ENCODE measurements at places on chromosomes 7 and 10. TPM values are rescaled to one million over a fixed set of nuclear protein-coding genes. Genes with fewer than 3 reads are reported as not detected.
A peak's percentile ranks its signal among the peaks of the same experiment; 100 is the strongest.

DNA sequence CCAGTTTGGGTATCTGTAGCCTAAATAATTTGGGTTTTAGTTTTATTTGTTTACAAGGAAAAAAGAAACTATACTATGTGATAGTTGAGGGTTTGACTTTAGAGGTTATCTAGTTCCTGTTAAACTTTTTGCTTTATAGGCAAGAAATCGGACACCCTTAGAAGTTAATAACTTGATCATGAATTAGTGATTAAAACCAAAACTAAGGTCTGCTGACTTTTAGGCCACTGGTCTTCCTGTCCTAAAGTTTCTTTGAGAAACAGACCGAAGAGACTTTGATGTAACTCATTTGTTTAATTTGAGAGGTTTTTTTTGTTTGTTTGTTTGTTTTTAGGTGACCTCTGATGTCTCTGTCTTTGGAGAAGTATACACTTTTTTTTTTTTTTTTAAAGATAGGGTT lies 59.7 kb downstream of the PHTF2 start:
- H3K4me1 ChIP-seq: no peaks in the 10 kb centered on the region
- no peak overlapping the region for H3K27ac ChIP-seq
- no peaks in the 10 kb centered on the region for H3K36me3 ChIP-seq
- DNase-seq: no peak
- H3K27me3 ChIP-seq: no peaks in the 10 kb centered on the region

- no peaks in the 10 kb centered on the region for H3K36me3 ChIP-seq
- no peak for DNase-seq
- H3K27ac ChIP-seq: no peak overlapping the region
- peaks cover 40% of the 10 kb centered on the region for H3K4me1 ChIP-seq
- no peaks in the 10 kb centered on the region for H3K27me3 ChIP-seq
Measured at GRCh38 chr10:109992485-109992884, 15.3 kb upstream of the ADD3 start.

- no peaks in the 10 kb centered on the region for H3K36me3 ChIP-seq
- no peak for DNase-seq
- H3K27ac ChIP-seq: no peak overlapping the region
- no peaks in the 10 kb centered on the region for H3K27me3 ChIP-seq
- H3K4me1 ChIP-seq: no peaks in the 10 kb centered on the region
Measured at GRCh38 chr7:121006711-121007315, 18.3 kb downstream of the CPED1 start.

ANKRD22 gene
- total RNA-seq: 13.5 TPM

DNA sequence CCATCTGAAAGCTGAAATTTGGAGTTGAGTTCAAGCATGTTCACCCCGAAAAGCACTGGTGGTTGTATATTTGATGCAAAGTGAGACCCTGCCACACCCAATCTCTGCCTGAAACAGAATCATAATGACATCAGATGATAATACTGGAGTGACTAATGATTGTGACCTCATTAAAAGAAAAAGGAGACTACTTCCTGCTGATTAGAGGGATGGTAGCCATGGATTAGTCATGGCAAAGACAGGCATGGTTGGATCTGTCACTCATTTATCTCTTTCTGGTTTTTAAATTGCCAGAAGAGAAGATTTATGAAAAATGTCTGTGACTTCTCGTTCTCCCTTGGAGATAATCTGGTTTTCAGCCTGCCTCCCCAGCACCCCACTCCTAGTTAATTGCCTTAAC lies 101.2 kb downstream of the BAMBI start:
- no peak overlapping the region for H3K27ac ChIP-seq
- no peaks in the 10 kb centered on the region for H3K36me3 ChIP-seq
- peaks cover 5% of the 10 kb centered on the region for H3K4me1 ChIP-seq
- H3K4me3 ChIP-seq: no peak overlapping the region
- H3K27me3 ChIP-seq: no peaks in the 10 kb centered on the region

CPA2 gene
- 4,381 TPM for total RNA-seq

GRCh38 chr10:13659887-13660550 lies 73.3 kb downstream of the PRPF18 start:
- no peak overlapping the region for H3K27ac ChIP-seq
- H3K27me3 ChIP-seq: no peaks in the 10 kb centered on the region
- peak; percentile 57 for DNase-seq
- no peaks in the 10 kb centered on the region for H3K36me3 ChIP-seq

HOXA7 gene
- total RNA-seq: 0.66 TPM

DNA sequence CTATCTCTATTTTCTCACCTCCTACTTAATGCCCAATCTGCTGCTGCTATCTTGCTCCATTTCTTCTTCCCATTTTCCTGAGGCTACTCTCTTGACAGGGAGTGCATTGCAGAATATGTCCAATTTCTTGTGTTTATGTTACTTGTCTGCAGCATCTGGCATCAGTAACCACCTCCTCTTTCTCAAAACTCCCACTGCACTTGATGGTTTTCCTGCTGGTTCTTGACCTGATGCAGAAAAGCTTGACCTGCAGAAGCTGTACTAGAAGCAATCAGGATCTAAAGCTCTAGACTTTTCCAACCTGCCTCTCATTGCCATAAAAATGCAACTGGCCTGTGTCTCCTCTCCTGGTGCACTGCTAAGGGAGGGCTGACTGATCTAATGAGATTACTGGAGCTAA lies 287.8 kb downstream of the ZEB1 start:
- no peaks in the 10 kb centered on the region for H3K36me3 ChIP-seq
- no peak overlapping the region for H3K27ac ChIP-seq
- H3K4me1 ChIP-seq: peaks cover 17% of the 10 kb centered on the region
- no peak overlapping the region for H3K4me3 ChIP-seq

CALHM1 gene
- not detected for total RNA-seq

- H3K4me3 ChIP-seq: no peak overlapping the region
- H3K36me3 ChIP-seq: no peaks in the 10 kb centered on the region
- H3K27ac ChIP-seq: no peak overlapping the region
- H3K4me1 ChIP-seq: no peaks in the 10 kb centered on the region
- no peak for DNase-seq
Measured at GRCh38 chr7:3880228-3880987, 579.4 kb downstream of the SDK1 start.

AZGP1 gene
- total RNA-seq: 133 TPM

GRCh38 chr10:24438800-24439199 lies 229.9 kb downstream of the KIAA1217 start:
- H3K27me3 ChIP-seq: no peaks in the 10 kb centered on the region
- no peak overlapping the region for H3K27ac ChIP-seq
- no peaks in the 10 kb centered on the region for H3K36me3 ChIP-seq
- no peak for DNase-seq
- no peak overlapping the region for H3K4me3 ChIP-seq

GRCh38 chr10:73581918-73582317 lies 9.2 kb downstream of the USP54 start:
- peaks cover 39% of the 10 kb centered on the region for H3K4me1 ChIP-seq
- no peaks in the 10 kb centered on the region for H3K36me3 ChIP-seq
- no peak overlapping the region for H3K27ac ChIP-seq

DNA sequence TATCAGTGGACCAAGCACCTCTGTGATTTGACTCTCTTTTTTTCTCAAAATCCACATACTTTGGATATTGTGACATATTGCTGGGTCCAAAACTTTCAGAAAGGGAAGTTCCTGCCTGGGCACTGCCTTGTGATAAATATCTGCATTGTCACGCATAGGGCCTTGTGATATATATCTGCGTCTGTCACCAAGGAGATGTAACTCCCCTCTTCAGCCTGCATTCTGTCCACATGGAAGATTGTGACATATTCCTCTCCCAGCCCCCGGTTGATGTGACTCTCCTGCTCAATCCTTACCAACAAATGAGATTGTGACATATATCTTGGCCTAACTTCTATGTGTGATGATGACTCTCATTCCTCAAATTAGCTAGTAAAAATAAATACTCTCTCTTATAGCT lies 25.4 kb upstream of the ZNF107 start:
- no peak overlapping the region for H3K4me3 ChIP-seq
- no peak overlapping the region for H3K27ac ChIP-seq
- no peaks in the 10 kb centered on the region for H3K36me3 ChIP-seq
- no peaks in the 10 kb centered on the region for H3K27me3 ChIP-seq
- H3K4me1 ChIP-seq: no peaks in the 10 kb centered on the region

NEBL gene
- 18.5 TPM for total RNA-seq

PRTFDC1 gene
- 6.5 TPM for total RNA-seq

ADCY1 gene
- total RNA-seq: 6.2 TPM

DNA sequence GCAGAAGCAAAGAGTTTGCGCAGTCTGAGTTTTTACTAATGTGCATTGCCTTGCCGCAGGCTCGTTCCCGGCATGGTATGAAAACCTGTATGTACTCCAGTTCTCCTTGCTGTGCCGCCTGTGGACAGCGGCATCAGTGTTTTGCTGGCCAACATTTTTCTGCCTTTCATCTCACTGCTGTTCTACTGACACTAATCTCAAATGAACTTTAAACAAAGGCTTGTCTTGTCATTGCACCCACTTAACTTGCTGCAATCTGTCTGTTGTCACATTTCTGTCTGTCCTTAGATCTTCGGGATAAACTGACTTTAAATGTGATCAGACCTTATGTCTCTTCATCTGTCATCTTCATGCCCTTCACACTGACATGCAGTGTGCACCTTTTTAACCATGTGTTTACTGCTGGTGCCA lies 71.7 kb upstream of the ZNRF2 start:
- H3K4me3 ChIP-seq: no peak overlapping the region
- no peak overlapping the region for H3K27ac ChIP-seq
- no peak for DNase-seq
- no peaks in the 10 kb centered on the region for H3K27me3 ChIP-seq

- no peak for DNase-seq
- no peak overlapping the region for H3K4me3 ChIP-seq
- no peaks in the 10 kb centered on the region for H3K36me3 ChIP-seq
- H3K4me1 ChIP-seq: peaks cover 19% of the 10 kb centered on the region
- H3K27me3 ChIP-seq: no peaks in the 10 kb centered on the region
- peak overlapping the region; percentile 58 for H3K27ac ChIP-seq
Measured at GRCh38 chr10:14056610-14057332, 274.0 kb downstream of the FRMD4A start.

CCL26 gene
- not detected for total RNA-seq

DNA sequence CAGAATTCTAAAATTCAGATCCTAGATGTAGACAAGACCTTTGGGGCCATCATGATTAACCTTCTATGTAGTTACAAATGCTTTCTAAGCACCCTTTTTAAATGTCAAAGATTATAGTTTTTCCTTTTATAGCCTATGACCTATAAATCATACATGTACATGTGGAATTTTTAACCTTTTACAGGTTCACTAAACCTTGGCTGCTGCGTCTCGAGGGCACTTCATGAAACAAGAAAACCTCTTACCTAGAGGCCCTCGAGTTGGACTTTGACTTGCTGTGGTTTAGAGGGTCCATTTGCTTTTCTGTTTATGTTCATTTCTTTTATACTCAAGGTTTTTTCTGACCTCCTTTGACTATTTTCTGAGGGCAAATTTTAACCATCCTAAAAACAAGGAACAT lies 302.2 kb downstream of the CSTF2T start:
- no peak overlapping the region for H3K27ac ChIP-seq
- H3K27me3 ChIP-seq: no peaks in the 10 kb centered on the region
- peaks cover 12% of the 10 kb centered on the region for H3K4me1 ChIP-seq
- no peak overlapping the region for H3K4me3 ChIP-seq
- DNase-seq: no peak

GRCh38 chr7:1919539-1920265 lies 249.6 kb downstream of the ELFN1 start:
- no peak overlapping the region for H3K27ac ChIP-seq
- H3K36me3 ChIP-seq: no peaks in the 10 kb centered on the region
- H3K27me3 ChIP-seq: no peaks in the 10 kb centered on the region

OPTN gene
- total RNA-seq: 23.4 TPM

DNA sequence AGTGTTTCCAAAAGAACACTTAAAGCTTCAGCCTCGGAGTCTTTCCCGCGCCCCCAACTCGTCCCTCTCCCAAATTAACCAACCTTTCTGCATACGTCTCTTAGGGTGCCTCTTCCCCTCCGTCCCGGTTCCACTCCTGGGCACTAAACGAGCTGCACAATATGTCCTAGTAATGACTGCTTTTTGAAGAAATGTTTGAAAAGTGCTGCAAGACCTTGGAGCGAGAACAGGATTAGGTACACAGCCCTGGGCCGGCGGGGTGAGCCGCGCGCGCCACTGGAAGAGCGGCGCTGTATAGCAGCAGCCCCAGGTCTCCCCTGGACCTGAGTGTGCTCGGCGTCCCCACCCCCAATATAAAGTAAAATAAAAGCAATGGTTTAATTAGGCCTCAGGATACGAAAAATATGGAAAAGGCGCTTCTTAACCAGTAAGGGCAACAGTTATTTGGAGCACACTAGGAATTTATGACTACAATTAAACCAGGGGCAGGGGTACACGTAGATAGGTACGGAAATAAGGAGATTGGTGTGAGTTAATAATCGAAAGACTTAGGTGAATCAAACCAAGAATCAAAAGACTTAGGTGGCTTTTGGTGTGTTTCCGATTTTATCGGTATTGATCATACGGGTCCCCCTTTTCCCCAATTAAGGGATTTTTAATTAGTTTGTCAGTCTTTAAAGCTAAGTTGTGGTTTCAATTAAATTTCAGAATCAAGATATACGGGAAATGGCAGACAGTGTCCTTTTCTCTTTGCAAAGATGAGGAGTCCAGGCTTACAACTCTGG lies 1.9 kb downstream of the TET1 start:
- no peaks in the 10 kb centered on the region for H3K27me3 ChIP-seq
- H3K4me1 ChIP-seq: peaks cover 18% of the 10 kb centered on the region
- DNase-seq: peak; percentile 12
- no peaks in the 10 kb centered on the region for H3K36me3 ChIP-seq
- H3K27ac ChIP-seq: no peak overlapping the region

- H3K27ac ChIP-seq: no peak overlapping the region
- H3K27me3 ChIP-seq: no peaks in the 10 kb centered on the region
- no peaks in the 10 kb centered on the region for H3K4me1 ChIP-seq
- peaks cover 24% of the 10 kb centered on the region for H3K36me3 ChIP-seq
- no peak overlapping the region for H3K4me3 ChIP-seq
Measured at GRCh38 chr10:79292891-79293746, 54.1 kb upstream of the PPIF start.

CAV1 gene
- total RNA-seq: 28.5 TPM

OR2A42 gene
- not detected for total RNA-seq

A1CF gene
- total RNA-seq: 7.8 TPM

DNA sequence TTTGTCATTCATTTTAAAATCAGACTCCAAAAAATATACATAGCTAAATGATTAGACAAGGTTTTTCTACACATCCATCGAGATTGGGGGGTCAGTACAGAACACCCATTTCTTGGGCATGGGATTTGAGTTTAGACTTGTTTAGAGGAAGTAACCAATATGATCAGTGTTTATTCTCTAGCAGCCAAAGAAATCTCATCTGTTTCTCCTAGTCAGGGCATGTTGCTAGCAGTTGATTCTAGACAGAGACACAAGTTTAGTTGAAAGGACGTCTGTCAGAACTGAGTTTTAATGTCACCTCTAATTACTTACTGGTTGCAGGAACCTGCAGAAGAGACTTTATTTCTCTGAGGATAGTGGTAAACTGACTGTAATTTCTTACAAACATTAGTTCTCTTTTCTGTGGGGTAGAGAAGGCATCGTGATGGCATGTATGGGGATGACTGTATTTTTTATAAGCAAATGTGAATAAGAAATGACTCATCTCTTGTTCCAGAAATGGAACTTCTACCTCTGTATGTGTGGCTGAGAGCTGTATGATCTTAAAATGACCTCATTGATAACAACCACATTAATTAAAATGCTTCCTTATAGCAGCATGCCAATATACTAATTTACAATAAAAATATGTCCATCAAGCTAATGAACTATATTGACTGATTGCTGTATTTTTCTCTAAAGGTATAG lies 30.6 kb upstream of the RHOBTB1 start:
- H3K27me3 ChIP-seq: no peaks in the 10 kb centered on the region
- no peak for DNase-seq
- no peak overlapping the region for H3K4me3 ChIP-seq
